ENCODE measurements at places on chromosomes 5 and 9.
A peak's percentile ranks its signal among the peaks of the same experiment; 100 is the strongest.

GRCh38 chr9:126705767-126706697, 92.3 kb downstream of the LMX1B start:
- no peak for DNase-seq

- DNase-seq: no peak
These were observed 50.3 kb downstream of the SAR1B start for GRCh38 chr5:134582281-134582680.

GRCh38 chr9:19113964-19114679, 11.4 kb upstream of the HAUS6 start:
- DNase-seq: no peak

- DNase-seq: no peak
These were observed 347.2 kb upstream of the CD180 start for GRCh38 chr5:67543720-67544270.

DNA sequence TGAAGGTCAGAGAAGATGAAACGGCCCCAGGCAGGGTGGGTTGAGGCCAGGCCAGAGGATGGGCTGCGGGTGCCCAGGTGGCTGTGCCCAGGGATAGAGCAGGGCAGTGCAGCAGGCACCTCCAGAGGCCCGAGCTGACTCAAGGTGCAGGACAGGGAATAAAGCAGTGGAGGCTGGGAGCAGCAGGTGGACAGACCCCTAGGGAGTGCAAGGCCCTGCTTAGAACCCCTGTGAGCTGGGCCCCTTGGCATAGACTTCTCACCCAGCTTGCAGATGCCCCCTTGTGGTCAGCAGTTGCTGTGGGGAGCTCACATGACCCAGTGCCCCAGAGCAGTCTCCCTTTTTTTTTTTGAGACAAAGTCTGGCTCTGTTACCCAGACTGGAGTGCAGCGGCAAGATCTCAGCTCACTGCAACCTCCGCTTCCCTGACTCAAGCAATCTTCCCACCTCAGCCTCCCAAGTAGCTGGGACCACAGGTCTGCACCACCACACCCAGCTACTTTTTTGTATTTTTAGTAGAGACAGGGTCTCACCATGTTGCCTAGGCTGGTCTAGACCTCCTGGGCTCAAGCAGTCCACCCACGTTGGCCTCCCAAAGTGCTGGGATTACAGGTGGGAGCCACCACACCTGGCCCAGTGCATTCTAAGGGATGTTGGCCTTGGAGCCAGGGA, 118.8 kb downstream of the WNK2 start:
- peak; percentile 60 for DNase-seq

DNA sequence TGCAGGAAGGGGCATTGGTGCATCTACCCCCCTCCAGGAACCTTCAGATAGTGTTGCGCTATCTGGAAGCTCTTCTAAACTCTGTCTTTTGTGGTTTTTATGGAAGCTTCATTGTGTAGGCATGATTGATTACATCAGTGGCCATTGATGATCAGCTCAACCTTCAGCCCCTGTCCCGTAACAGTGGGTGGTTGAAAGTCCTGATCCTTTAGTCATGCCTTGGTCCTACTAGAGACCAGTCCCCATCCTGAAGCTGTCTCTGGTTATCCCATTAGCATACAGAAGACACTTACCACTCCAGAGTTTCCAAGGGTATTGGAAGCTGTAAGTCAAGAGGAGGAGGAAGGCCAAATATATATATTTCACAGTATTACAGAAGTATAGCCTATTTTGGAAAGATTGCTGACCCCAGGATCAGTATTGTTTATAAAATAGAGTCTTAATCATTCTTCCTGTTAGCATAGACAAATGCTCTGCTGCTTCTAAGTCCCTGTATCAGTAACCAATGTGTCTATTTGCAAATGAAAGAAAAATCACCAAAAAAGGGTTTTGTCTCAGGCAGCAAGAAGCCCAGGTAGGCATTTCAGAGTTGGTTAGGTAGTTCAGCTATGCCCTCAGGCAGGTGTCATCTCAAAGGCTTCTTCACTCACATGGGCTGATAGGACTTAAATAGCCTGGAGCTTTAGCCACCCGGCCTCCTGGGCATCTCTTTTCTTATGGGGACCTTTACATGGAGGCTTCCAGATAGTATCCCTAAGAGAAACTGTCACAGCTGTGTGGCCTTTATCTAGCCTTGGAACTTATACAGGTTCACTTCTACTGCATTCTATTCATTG, 41.6 kb downstream of the SPIN1 start:
- DNase-seq: no peak

- no peak for DNase-seq
These were observed 412.8 kb upstream of the PIK3R1 start for GRCh38 chr5:67802766-67803165.

All from right atrium auricular region (tissue), 2 donors.